CD4-positive, alpha-beta T cell treated with Interleukin-2 at 100 ng/mL for 4 hours (primary cell): ENCODE measurements at places on chromosomes 5 and 9.

DNA sequence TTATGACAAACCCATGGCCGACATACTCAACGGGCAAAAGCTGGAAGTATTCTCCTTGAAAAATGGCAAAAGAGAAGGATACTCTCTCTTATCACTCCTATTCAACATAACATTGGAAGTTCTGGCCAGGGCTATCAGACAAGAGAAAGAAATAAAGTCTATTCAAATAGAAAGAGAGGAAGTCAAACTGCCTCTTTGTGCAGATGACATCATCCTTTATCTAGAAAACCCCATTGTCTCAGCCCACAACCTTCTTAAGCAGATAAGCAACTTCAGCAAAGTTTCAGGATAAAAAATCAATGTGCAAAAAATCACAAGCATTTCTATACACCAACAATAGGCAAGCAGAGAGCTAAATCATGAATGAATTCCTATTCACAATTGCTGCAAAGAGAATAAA, 1799.9 kb upstream of the ACO1 start:
- DNase-seq: no peak

DNA sequence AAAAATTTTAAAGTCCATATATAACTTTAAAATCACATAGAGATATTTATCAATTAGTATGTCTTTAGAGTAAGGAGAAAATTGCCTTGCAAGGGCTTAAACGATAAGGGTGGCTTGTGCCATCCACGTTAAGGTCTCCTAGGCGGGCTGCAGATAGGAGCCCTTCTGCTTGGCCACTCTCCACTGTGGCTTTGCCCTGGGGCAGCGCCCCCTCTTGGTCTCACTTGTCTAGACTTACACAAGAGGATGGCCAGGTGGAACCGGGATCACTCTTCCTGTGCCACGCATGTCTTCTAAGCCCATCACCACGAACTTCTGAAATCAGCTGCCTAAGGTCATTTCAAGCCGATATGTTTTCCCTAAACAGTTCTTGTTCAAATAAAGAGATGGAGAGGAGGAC, 2.9 kb downstream of the FPGS start:
- peak; percentile 39 for DNase-seq

GRCh38 chr9:33450621-33451146, 3.3 kb upstream of the AQP3 start:
- DNase-seq: no peak

DNA sequence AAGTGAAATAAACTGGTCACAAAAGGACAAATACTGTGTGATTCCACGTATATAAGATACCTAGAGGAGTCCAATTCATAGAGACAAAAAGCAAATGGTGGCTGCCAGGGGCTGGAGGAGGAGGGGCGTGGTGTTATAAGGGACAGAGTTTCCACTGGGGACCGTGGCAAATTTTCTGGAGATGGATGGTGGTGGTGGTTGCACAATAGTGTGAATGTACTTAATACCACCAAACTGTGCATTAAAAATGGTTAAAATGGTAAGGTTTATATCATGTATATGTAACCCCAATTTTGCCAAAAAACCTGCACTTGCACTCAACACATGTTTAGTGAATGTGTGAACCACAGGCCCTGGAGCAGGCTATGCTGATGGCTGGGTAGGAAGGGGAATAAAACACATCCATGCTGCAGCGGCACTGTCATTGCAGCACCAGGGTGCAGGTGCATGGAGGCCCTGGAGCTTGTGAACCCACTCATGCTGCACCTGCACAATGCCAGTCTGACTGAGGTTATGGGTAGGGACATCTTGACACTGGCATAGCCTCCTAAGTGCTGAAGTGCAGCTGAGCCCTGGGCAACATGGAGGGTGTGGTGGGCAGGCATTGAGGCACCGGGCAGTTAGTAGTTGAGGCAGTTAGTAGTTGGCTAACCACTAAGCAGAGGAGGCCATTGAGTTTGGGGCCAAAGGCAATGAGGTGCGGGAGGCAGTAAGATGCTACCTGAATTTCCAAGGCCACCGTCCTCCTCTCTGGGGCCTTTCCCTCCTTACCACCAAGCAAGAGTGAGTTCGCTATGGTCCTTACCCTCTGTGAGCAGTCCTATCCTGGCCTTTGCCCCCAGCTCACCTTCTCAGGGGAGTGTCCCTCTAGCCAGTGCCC, 3.5 kb upstream of the PHF2 start:
- DNase-seq: no peak

- no peak for DNase-seq
Measured at GRCh38 chr9:12066455-12067035, 626.6 kb upstream of the TYRP1 start.
